ENCODE measurements at places on chromosomes 6 and 20. TPM values are rescaled to one million over a fixed set of nuclear protein-coding genes. Genes with fewer than 3 reads are reported as not detected.
A peak's percentile ranks its signal among the peaks of the same experiment; 100 is the strongest.

- no peaks in the 10 kb centered on the region for H3K27me3 ChIP-seq
- H3K27ac ChIP-seq = no peak overlapping the region
- H3K36me3 ChIP-seq = no peaks in the 10 kb centered on the region
- H3K4me3 ChIP-seq = no peak overlapping the region
- DNase-seq = no peak
Measured at GRCh38 chr6:165274611-165275010, 34.8 kb downstream of the C6orf118 start.

DNA sequence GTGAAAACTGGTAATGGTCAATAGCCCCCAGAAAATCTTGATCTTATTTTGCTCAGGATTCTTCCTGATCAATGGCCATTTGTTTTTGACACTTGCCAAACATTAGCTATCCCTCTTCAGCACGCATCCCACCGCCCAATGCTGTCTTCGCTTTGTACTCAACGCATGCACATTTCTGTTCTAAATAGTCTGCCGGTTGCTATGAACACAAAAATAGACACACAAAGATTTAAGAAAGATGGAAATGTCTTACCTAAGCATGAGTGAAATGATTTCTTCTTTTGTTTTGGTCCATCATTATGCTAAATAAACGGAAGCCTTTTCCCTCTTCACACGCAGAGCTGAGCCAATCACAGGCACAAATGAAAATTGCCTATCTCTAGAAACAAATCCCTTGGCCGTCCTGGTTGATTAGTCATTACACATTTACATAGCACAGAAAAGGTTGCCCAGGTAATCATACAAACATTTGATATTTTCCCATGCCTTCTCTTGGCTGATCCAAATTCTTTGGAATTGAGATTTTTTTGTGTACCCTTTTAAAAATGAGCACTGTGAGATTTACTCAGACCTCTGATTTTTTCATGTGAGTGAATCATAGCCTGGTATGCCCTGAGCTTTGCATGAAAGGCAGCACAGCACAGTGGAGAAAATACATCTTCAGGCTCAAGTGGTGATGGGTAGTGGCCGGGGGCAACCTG is 70.5 kb upstream of the FAM184A start:
- H3K4me3 ChIP-seq = no peak overlapping the region
- DNase-seq = no peak
- no peaks in the 10 kb centered on the region for H3K27me3 ChIP-seq
- H3K27ac ChIP-seq = no peak overlapping the region
- no peaks in the 10 kb centered on the region for H3K4me1 ChIP-seq

Gene DLK2
- total RNA-seq = not detected

Gene ESF1
- 13.9 TPM for total RNA-seq

GRCh38 chr6:170116636-170117035 is 174.2 kb downstream of the DLL1 start:
- no peaks in the 10 kb centered on the region for H3K27me3 ChIP-seq
- H3K4me3 ChIP-seq = no peak overlapping the region
- no peak overlapping the region for H3K27ac ChIP-seq

Gene WDR27
- total RNA-seq = 86.3 TPM

Gene APCDD1L
- not detected for total RNA-seq

DNA sequence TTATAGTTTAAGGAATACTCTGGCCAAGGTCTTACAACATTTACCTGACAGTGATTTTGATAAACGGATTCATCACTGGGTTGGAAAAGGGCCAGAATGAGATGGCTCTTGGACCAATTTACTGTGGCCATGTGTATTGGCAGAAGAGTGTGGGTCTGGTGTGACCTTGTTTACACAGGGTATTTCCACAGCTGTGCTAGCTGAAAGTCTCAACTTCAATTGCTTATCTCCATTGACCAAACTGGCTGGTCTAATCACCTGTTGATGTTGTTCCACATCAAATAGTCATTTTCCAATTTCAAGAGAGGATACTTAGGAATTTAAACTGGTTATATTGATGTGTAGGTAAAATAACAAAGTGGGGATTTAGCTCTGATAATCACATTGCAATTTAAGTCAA is 501.6 kb upstream of the MAP3K7 start:
- H3K4me3 ChIP-seq = no peak overlapping the region
- no peaks in the 10 kb centered on the region for H3K27me3 ChIP-seq
- H3K36me3 ChIP-seq = no peaks in the 10 kb centered on the region
- no peak overlapping the region for H3K27ac ChIP-seq

- peak overlapping the region; percentile 94 for H3K27ac ChIP-seq
- peak; percentile 84 for DNase-seq
- no peaks in the 10 kb centered on the region for H3K27me3 ChIP-seq
- peak overlapping the region; percentile 13 for H3K4me3 ChIP-seq
- no peaks in the 10 kb centered on the region for H3K36me3 ChIP-seq
Measured at GRCh38 chr6:144335914-144336313, 50.8 kb downstream of the UTRN start.

Measured in B cell (primary cell).